Trophoblast cell (in vitro differentiated cells and primary cell): ENCODE measurements at places on chromosomes 1 and 21.

DNA sequence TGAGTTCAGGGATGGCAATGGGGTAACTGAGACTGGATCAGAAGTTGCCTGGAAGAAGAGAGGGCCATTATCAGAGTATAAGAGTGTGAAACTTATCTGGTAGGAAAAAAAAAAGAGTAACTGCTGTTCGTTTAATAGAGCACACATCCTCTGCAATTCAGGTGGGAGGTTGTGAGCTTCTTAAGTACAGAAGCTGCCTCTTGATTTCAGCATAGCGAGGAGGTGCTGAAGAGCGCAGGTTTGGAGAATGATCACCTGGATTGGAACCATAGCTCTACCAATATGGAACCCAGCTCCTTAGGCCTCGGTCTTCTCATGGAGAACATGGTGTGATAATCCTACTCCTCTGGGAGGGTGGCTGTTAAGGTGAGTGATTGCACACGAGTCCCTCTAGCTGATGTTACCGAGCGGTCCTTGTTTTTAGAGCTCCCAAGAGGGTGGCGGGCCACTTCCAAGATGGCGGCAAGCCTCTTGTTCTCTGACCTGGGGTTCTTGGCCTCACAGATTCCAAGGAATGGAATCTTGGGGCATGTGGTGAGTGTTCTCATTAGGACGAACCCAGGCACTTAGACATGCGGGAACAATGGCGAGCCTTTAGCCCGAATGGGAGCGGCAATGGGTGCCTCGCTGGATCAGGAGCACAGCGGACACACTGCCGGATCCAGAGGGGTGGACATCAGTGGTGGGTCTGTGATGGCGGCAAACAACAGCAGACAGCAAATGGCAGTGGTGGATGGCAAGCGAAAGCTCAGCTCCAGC, 3.3 kb upstream of the MX1 start:
- peaks cover 7% of the 10 kb centered on the region for H3K4me1 ChIP-seq
- H3K27ac ChIP-seq: no peak overlapping the region
- DNase-seq: no peak

DNA sequence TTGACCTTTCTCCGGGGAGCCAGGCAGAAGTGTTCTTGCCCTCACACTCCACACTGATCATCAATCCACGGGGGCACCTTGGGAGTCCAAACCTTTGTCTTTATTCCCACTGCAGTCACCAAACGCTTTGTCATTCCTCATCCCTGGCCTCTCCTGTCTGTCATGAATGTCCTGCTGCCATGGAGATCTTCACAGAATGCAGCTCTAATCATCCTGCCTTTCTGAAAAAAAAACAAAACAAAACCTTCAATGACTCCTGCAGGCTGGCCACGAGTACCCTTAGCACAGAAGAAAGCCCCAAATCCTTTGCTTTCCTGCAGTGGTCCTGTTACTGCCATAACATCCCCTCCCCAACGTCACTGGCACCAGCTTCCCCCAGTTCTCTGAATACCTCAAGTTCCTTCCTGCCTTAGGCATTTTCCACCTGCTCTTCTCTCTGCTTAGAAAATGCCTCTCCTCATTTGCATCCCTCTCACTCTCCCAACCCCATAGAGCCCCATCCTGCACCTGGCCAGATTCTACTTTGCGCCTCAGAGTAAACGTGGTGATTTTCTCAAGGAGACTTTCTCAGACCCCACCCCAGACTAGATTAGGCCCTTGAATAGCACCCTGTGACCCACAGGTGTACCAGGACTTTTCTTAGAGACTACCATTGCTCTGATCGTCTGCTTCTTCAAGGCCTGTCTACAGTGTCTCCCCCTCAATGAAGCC, 131.2 kb downstream of the AK5 start:
- H3K4me3 ChIP-seq: no peak overlapping the region
- H3K27ac ChIP-seq: no peak overlapping the region
- H3K36me3 ChIP-seq: no peaks in the 10 kb centered on the region
- H3K27me3 ChIP-seq: no peaks in the 10 kb centered on the region

DNA sequence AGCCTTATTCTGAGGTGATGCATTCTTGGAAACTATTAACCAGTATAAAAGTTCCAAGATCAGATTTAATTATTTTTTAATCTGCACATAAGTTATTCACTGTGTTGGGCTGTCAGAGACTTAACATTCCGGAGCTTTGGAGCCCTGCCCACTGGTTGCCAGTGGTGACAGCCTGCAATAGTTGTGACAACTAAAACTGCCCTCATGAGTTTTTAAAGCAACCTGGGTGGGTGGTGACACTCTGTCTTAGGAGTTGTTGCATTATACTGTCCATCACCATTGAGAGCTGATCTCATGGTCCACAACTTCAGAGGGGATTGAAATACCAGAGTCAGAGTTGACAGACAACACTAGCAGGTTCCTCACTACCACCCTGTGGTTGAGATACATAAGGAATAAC, 653.9 kb upstream of the USP24 start:
- H3K4me3 ChIP-seq: no peak overlapping the region
- no peak overlapping the region for H3K27ac ChIP-seq

- no peak overlapping the region for H3K4me3 ChIP-seq
- peaks cover 7% of the 10 kb centered on the region for H3K4me1 ChIP-seq
- H3K27me3 ChIP-seq: no peaks in the 10 kb centered on the region
- peaks cover 2% of the 10 kb centered on the region for H3K36me3 ChIP-seq
Observed at GRCh38 chr21:31278511-31279130, 65.4 kb downstream of the TIAM1 start.

DNA sequence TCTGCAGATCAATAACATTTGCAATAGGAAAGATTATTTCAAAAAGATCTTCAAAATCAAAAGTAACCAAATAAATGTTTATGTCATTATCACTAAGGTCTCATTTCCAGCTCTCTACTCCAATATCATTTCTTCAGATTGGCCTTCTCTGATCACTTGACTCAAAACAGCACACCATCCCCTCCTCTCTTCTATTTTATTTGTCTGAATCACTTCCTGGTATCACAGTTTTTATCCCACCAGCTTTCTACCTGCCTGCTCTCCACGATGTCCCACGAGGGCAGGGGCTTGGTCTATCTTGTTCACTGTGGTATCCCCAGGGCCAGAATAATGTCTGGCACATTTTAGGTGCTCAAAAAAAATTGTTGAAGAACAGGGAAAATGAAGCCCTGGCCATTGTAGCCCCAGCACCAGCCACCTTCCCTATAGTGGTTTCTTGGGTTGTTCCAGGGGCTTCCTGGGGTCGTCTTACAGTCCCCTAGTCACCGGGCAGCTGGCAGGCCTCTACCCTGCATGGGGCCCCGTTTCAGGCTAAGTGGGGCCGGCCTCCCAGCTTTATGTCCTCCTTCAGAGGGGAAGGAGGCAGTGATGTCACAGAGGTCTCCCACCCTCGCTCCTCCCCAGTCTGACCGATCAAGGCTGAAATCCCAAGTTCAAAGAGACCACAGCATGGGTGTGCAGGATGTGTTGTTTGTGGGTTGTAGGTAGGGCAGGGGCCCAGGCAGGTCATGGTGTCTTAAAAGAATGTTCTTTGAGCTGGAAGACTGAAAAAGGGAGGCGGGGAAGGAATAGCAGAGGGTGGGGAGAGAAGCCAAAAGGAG, 3.5 kb upstream of the PADI1 start:
- no peak overlapping the region for H3K4me3 ChIP-seq
- no peak for DNase-seq

DNA sequence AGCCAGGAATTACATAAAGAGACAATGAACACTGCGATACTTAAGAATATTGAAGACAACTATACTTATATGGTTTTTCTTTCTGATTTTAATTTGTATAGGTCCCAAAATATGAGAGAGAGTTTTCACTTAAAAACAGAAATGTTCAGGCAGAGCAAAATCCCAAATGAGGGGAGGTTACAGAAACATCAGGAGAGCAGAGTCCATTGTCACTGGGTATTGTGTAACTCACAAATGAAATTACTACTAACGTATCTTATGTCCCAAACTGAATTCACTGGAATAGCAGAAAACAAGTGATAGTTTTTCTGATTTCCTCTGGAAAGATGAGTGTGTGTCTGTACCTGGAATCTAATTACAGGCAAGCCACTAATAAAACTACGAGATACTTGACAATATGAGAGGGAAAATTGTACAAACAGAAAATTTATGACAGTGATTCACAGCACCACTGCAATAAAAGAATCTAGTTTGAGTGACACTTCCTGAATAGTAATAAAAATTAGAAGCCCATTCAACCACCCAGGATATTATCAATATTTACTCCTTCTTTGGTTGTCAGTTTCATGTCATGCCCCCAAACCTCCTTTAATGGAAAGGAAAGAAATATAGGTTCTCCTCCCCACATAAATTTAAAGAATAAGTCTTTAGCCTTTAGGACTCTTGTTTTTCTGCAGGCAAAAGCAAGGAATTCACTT, 522.6 kb downstream of the ADGRL2 start:
- H3K27me3 ChIP-seq: no peaks in the 10 kb centered on the region
- DNase-seq: no peak
- H3K36me3 ChIP-seq: no peaks in the 10 kb centered on the region
- H3K4me3 ChIP-seq: no peak overlapping the region

DNA sequence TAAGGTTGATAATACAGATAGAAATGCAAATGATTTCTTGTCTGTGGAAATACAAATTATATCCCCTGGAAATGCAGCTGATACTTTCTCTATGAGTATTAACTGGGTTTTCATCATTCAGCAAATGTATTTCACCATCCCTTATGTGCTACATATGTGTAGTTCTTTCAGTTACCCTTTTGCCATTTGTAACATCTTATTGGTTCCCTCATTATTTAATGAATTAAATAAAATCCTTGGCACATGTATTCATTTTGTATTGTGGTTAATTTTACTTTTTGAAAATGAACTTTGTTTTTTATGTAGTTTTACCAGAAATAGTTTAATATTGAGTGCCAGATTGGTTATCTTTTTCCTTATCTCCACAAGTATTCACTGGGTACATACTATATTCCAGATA, 89.9 kb upstream of the DEPDC1 start:
- H3K4me3 ChIP-seq: no peak overlapping the region
- no peaks in the 10 kb centered on the region for H3K36me3 ChIP-seq
- no peak for DNase-seq
- no peaks in the 10 kb centered on the region for H3K27me3 ChIP-seq
- H3K4me1 ChIP-seq: no peaks in the 10 kb centered on the region

- no peaks in the 10 kb centered on the region for H3K4me1 ChIP-seq
- no peak for DNase-seq
- H3K36me3 ChIP-seq: no peaks in the 10 kb centered on the region
Observed at GRCh38 chr1:173297798-173298391, 90.8 kb upstream of the TNFSF4 start.

DNA sequence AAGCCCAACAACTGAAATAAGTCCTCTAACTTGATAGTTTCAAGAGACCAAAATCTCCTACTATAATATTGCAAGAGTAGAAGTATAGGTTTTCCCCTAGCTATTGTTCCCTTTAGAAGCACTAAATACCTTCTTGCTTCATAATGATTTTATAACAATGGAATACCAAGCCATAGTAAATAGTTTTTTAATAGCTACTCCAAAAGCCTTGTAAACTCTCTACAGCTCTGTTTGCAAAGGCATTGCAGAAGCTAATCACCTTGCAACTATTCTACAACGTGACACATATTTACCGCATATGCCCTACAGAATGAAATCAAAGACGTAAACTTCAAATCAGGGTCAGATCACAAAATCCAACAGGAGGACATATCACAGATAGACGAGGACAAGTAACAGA, 451.5 kb upstream of the ZRANB2 start:
- no peak overlapping the region for H3K4me3 ChIP-seq
- H3K36me3 ChIP-seq: no peaks in the 10 kb centered on the region
- H3K27ac ChIP-seq: no peak overlapping the region
- DNase-seq: no peak

DNA sequence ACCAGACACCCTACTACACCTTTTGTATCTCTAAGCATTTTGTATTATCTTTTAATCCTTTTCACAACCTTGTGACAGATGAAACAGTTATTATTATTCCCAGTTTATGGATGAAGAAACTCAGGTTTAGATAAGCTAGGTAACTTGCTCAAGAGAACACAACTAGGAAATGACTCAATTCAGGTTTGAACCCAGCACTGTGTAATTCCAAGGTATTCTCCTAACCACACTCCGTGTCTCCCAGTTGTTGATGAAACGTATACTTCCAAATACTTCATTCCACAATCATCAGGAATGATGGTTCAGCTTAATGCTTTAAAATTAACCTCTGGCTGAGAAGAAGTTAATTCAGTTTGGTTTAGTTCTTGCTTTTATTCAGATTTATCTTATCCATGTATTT, 51.7 kb upstream of the MRPS6 start:
- no peaks in the 10 kb centered on the region for H3K36me3 ChIP-seq
- H3K27me3 ChIP-seq: no peaks in the 10 kb centered on the region
- H3K4me1 ChIP-seq: no peaks in the 10 kb centered on the region
- DNase-seq: no peak
- H3K4me3 ChIP-seq: no peak overlapping the region

- no peaks in the 10 kb centered on the region for H3K36me3 ChIP-seq
- no peak overlapping the region for H3K4me3 ChIP-seq
- DNase-seq: no peak
- no peaks in the 10 kb centered on the region for H3K27me3 ChIP-seq
- peaks cover 2% of the 10 kb centered on the region for H3K4me1 ChIP-seq
Observed at GRCh38 chr1:67144696-67145095, 9.9 kb upstream of the C1orf141 start.

DNA sequence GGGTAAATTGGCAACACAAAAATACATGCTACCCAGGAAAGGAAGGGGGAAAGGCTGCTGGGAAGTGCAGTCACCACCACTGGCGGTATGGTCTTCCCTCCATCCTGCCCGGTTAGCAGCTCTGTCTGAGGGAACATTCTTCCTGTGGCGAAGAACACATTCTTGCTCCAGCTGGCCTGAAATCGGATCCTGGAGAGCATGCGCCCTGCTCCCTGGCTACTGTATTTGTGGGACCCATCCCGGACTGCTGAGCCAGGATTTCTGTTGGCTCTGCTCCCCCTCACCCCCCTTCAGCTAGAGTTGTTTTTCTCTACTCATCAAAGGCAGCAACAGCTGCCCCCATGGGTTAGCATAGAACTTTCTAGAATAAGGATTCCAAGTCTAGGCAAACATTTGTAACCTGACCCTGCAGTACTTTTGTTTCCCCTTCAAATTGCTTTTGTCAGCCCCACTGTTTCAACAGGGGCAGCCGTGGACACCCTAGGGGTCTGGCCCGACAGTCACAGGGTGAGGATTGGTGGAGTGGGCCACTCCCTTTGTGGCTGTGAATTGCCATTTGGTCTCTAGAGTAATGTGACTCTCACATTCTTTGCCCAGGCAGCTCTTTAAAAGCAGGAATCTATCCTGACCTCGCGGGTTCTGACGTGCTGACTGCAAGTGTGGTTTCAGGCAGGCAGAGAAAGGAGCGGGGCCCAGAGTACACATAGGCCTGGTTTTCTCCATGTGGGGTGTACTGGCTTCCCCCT, 157.7 kb downstream of the TOMM20 start:
- no peaks in the 10 kb centered on the region for H3K36me3 ChIP-seq
- no peaks in the 10 kb centered on the region for H3K27me3 ChIP-seq
- no peak overlapping the region for H3K4me3 ChIP-seq
- H3K27ac ChIP-seq: peak overlapping the region; percentile 83

DNA sequence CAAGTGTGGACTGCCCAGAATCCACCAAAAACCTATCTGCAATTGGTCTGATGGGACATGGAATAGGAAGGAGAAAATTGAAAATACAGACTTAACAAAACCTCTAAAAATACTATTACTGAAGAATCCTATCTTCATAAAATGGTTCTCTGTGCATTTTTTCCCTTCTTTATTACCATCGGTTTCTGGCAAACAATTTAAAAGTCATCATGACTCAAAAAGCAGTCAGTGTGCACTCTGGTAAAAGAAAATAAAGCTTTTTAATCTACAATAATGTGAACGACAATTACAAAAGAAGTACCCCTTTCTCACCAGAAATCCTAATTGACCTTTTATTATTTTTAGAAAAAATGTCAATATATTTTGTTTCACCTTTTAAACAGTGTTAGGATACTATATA, 186.3 kb downstream of the TPR start:
- peak overlapping the region; percentile 46 for H3K27ac ChIP-seq
- H3K4me1 ChIP-seq: peaks cover 11% of the 10 kb centered on the region
- no peak for DNase-seq
- no peaks in the 10 kb centered on the region for H3K36me3 ChIP-seq
- no peak overlapping the region for H3K4me3 ChIP-seq
